ENCODE measurements at places on chromosomes 1 and 21.

DNA sequence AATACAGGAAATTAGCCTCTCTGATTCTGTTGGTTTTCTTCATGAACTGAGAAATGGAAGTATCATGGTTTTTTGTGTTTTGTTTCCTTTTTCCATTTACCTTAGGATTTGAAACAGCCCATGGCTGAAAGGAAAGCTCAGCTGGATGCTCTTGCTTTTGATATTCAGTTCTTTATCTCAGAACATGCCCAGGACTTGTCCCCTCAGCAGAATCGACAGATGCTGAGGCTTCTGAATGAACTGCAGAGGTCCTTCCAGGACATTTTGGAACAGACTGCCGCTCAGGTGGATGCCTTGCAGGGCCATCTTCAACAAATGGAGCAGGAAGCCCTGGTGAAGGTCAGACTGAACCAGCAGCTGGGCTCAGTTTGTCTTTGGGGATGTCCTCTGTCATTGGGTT is 142.4 kb downstream of the MACF1 start:
- DNase-seq: no peak

DNA sequence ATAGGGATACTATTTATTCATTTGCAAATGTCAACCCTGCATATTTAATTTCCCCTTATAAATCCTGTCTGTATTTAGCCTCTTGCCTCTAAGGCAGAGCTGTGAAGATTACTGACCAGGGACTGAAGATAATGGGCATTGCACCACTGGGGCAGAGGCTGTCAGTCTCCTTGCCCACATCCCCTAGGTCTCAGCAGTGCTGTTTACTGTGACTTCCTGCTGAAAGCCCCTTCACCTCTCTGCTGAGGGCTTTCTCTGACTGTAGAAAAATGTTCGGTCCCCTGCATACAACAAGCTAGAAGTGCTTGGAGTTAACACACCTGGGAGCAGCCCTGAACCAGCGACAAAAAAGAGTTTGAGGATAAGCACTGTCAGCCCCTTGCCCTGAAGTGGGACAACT is 28.8 kb downstream of the SLC5A9 start:
- DNase-seq: no peak

DNA sequence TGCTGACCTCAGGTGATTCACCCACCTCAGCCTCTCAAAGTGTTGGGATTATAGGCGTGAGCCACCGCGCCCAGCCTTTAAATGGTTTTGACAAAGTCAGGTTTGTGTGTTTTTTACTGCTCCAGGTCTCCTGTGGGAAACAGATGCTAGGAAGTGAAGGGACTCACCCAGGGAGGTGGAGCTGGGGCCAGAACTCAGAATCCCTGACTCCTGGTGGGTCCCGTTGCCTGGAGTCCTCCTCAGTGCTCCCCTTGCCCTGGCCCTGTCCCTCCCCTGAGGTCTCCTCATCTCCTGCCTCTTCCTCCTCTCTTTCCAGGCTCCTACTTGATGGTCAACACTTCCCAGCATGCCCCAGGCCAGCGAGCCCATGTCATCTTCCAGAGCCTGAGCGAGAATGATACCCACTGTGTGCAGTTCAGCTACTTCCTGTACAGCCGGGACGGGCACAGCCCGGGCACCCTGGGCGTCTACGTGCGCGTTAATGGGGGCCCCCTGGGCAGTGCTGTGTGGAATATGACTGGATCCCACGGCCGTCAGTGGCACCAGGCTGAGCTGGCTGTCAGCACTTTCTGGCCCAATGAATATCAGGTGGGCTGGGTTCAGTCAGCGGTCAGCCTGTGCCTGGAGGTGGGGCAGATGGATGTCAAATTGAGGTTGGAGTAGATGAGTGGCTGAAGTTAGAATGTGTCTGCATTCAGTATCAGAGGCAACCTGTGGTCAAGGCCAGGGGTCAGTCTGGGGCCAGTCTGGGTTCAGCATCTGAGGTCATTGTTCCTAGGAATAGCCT is 22.1 kb downstream of the PTPRU start:
- DNase-seq: no peak

DNA sequence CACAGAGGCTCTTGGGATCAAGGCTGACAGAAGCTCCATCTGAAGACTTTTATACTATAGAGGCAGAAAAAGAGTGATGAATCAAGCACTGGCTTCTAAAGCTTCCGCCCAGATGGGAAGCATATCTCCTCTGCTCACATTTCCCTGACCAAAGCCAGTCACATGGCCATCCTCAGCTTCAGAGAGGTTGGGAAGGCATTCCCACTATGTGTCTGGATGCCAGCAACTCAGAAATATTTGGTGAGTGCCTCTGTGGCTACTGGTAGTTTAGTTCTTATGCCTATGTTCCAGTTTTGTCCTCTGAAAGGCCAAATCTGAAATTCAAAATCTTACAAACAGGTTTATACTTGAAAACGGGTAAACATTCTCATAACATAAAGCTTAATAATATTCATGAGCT is 9.9 kb upstream of the DISC1 start:
- no peak for DNase-seq

- DNase-seq: no peak
Measured at GRCh38 chr1:9592510-9593075, 3.9 kb downstream of the TMEM201 start.

DNA sequence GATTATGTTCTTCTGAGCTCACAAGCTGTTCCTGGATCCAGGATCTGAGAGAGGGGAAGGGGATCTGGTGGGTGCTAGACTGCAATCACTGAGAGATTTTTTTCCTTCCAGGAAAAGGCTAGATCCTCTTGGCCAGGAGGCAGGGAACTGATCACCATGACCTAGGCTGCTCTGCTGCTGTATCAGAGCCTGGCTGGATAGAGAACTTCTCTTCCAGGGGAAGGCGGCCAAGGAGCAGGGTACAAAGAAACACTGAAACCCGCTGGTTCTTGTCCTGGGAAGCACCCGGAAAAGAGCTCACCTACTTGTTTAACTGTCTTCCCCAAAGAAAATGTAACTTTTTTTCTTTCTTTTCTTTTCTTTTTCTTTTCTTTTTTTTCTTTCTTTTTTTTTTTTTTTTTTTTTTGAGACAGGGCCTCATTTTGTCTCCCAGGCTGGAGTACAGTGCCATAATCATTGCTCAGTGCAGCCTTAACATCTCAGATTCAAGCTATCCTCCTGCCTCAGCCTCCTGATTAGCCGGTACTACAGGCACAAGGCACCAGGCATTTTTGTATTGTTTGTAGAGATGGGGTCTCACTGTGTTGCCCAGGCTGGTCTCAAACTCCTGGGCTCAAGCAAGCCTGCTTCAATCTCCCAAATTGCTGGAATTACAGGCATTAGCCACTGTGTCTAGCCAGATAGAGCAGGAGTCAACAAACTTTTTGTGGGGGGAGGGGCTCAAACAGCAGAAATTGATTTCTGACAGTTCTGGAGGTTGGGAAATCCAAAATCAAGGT is 12.4 kb upstream of the RPS6KA1 start:
- DNase-seq: no peak

DNA sequence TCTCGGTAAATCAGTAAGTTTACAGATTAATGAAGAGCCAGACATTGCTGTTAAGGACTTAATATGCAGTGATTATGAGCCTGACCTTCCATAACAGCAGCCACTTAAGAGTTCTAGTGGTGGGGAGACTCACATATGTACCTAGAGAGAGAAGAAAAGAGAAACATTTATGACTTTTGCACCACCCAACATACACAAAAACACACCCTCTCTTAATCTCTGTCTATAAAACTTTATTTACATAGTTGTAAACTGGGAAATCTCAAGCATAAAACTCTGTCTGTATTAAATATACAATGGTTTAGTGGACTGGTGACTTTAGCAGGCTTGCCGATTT is 347.4 kb upstream of the ADGRL2 start:
- no peak for DNase-seq

DNA sequence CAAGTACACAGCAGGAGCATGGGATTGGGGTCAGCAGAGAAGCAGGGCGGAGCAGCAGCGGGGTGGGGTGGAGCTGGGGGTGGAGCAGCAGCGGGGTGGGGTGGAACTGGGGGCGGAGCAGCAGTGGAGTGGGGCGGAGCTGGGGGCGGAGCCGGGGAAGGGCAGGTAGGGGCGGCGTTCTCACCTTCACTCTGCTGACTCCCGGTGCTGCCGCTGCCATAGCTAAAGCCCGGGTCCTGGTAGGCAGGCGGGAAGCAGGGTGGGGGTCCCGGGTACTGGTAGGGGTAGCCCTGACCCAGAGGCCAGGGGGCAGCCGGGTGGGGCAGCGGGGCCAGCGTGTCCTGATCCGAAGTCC is 6.7 kb downstream of the TAS1R3 start:
- no peak for DNase-seq

- no peak for DNase-seq
Measured at GRCh38 chr21:23936224-23936623, 1671.1 kb downstream of the MRPL39 start.

GRCh38 chr1:226949401-226949800 is 9.3 kb downstream of the COQ8A start:
- no peak for DNase-seq

DNA sequence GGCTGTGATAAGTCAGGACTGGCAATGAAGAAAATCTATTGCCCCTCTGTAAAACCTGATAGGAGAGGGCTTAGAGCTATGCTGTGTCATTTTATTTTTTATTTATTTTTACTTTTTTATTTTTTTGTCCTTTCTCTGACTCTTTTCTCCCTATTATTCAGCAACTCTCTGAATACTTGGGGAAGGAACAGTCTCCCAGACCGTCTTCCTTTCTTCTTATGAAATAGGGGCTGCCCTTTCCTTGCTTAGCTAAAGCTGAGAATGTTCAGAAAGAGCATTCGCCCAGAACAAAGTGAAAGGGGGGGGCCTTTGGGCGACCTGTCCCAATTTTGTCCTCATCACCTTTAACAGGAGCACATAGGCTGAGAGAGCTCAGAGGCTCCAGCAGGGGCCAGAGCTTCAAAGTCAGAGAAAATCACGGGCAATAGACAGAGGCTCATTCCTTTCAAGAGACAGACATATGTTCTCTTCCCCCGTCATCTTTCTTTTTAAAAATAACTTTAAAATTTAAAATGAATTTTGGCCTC is 80.9 kb downstream of the RNF220 start:
- DNase-seq: no peak

DNA sequence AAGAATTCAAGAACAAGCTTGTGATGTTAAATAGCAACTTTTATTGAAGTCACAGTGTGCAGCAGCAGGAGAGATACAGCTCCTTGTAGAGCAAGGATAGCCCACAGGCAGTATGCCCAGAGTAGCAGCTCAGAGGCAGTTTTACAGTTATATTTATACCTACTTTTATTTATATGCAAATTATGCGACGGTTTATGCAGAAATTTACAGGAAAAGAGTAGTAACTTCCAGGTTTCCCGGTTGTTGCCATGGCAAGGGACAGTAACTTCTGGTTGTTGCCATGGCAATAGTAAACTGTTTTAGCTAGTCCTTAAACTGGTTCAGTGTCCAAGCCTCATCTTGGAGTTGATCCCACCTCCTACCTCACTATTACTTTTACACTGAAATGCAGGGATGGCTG is 344.6 kb upstream of the LYPLAL1 start:
- DNase-seq: no peak

DNA sequence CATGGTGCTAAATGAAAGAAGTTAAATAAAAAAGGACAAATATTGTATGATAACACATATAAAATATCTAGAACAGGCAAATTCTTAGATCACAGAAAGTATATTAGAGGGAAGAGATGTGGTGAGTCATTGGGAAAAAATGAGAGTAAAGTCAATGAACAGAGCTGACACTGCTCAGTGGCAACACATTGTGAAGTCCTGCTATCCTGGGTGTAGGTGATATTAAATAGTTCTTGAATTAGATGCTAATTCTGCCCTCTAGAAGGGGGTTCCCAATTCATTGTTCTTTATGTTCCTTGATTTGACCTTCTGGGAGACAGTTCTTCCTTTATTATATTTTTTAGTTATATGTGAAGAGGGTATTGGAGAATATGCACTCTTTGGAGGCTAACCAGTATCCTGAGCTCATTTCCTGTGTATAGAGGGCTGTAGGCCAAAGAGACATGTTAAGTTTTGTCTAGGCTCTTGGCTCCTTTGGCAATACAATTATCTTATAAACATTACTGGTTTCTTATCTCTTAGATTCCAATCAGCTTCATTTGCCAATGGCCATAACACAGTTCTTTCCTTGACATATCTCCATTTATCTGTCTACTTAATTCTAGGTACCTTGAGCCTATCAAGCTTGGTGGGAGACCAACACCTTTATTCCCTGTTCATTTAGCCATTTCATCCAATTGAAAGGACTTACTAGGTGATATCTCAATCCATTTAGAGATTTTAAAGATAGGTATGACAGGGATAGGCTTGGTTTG is 6.6 kb upstream of the SLC35A3 start:
- DNase-seq: no peak

- DNase-seq: no peak
Measured at GRCh38 chr1:207131163-207131562, 27.1 kb downstream of the C4BPA start.

DNA sequence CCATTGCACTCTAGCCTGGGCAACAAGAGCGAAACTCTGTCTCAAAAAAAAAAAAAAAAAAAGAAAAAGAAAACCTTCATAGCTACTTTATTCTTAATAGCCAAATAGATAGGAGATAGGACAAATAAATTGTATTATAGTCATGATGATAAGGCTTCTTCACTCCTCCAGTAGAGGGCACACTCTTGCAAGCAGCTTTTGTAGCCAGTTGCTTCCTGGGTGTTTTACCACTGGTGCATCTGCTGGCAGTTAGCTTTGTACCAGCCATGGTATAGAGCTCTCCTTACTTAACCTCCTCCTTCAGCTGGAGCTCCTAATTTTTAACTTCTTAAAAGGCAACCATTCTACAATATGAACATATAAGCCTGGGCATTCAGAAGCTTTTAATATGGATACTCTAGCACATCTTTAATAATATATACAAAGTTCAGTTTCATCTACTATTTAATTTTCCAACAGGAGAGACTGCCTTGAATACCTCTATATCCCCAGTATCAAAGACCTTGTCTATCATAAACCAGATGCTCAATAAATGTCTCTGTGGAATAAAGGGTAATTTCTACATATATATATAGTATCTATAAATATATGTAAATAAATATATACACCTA is 35.8 kb downstream of the EVI5 start:
- no peak for DNase-seq

- no peak for DNase-seq
Measured at GRCh38 chr21:44730951-44731579, 19.7 kb upstream of the TSPEAR start.

DNA sequence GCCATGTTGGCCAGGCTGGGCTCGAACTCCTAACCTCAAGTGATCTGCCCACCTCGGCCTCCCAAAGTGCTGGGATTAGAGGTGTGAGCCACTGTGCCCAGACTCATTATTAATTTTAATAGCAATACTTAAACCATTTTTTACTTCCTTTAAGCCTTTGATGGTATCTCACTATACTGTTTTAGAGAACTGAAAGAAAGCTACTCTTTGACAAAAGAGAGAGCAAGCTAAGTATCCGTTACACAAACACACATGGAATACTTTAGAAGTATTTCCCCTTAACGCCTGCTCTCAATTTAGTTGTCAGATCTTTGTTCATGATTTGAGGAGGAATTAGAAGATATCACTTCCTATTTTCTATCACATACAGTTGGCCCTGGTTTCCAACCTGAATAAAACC is 189.4 kb downstream of the COP1 start:
- no peak for DNase-seq

DNA sequence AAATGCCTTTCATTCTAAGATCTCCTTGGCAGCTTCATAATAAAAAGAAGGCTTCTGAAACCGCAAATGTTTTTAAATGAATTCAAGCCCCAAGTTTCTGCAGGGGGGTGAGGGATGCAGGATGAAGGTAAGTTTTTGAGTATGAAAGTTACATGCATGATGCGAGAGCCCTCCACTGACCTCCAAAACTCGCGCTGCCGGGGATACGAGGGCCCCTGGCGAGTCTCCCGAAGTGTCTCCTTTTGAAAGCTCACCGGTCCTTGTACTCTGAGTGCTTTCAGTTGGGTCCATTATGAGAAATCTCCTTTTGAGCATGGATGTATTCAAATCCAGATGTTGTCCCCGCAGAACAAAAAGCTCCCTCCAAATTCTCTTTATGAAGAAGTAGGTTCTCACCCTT is 18.9 kb upstream of the ZC3H12A start:
- no peak for DNase-seq
